Neural progenitor cell (in vitro differentiated cells): ENCODE measurements at places on chromosomes 5 and 9. TPM values are rescaled to one million over a fixed set of nuclear protein-coding genes. Genes with fewer than 3 reads are reported as not detected.

NMUR2 gene
- 0.07 TPM in 1 of 2 replicates, not detected in the other for total RNA-seq

DNA sequence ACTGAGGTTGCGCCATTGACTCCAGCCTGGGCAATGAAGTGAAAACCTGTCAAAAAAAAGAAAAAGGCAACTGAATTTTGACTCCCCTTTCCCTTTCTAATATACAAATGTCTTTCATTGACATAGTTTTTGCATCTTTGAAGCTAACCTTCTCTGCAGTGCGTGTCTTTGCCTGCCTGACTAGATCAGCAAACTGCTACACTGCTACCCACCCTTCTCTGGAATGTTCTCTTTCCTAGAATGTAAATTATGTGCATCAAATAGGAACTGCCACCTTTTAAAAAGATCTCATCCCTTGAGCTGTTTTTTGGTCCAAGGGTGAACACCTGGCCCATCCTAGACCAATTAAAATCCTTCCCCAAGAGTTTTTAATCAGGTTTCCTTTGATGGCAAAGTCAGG is 127.6 kb downstream of the SLC28A3 start:
- DNase-seq: no peak

GRCh38 chr9:128203024-128203706 is at the start of gene DNM1:
TSS of gene DNM1 (plus strand) at chr9:128203379. CDS start at chr9:128203471, 92 bp downstream.
- DNase-seq: peak; percentile 93

- DNase-seq: no peak
Observed at GRCh38 chr5:179319123-179319522, 26.1 kb downstream of the ADAMTS2 start.

IFNA2 gene
- not detected in 2 replicates for total RNA-seq

- DNase-seq: no peak
Observed at GRCh38 chr5:93592883-93593282, 9.9 kb downstream of the NR2F1 start.

GRCh38 chr9:72526901-72527800 is 5.7 kb downstream of the TMC1 start:
- DNase-seq: peak; percentile 74

- peak; percentile 59 for DNase-seq
Observed at GRCh38 chr5:93571114-93571949, 9.7 kb downstream of the NR2F1-AS1 start.

- peak; percentile 93 for DNase-seq
Observed at GRCh38 chr9:136762915-136763648, 1.2 kb downstream of the LCN15 start.

- no peak for DNase-seq
Observed at GRCh38 chr5:10046676-10047075, 203.0 kb downstream of the ATPSCKMT start.

MLANA gene
- not detected in 2 replicates for total RNA-seq

DNA sequence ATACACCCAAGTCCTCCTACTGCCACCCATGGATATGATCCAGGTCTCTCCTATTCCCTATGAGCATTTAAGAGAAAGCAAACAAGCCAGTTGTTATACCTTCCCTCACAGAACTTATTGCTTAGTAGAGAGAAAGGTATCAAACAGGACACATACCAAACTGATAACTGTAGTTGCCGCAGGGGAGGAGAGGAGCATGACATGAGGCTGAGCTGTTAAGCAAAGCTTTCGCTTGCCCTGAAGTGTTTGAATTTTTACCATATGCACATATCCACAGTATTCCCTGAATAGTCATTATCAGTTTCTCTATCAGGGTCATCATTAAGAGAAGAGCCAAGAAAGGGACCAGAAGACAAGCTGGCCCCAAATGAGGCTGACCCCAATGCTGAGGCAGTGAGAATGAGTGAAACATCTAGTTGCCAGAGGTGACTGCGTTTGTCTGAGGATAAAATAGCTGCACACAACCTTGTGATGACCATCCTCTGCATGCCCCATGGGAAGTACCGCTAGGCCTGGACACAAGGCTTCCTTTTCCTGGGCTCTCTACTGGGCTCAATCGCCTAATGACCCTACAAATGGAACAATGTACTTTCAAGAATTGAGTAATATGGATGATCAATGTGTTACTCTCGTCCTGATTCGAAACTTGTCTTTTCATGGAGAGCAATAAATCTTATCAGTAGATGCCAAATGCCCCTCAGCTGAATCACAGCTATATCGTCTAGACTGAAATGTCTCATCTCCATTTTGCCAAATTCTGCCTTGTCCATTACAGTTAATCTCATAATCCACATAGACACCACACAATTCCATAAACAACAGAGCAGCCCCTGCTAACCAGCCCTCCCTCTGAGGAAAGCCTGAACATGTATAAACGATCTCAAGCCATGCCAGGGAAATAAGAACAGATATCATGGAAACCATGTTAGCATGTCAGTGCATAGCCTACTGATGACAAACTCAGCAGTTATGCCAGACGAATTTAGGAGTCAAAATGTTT is 4.3 kb upstream of the IFNK start:
- no peak for DNase-seq

DNA sequence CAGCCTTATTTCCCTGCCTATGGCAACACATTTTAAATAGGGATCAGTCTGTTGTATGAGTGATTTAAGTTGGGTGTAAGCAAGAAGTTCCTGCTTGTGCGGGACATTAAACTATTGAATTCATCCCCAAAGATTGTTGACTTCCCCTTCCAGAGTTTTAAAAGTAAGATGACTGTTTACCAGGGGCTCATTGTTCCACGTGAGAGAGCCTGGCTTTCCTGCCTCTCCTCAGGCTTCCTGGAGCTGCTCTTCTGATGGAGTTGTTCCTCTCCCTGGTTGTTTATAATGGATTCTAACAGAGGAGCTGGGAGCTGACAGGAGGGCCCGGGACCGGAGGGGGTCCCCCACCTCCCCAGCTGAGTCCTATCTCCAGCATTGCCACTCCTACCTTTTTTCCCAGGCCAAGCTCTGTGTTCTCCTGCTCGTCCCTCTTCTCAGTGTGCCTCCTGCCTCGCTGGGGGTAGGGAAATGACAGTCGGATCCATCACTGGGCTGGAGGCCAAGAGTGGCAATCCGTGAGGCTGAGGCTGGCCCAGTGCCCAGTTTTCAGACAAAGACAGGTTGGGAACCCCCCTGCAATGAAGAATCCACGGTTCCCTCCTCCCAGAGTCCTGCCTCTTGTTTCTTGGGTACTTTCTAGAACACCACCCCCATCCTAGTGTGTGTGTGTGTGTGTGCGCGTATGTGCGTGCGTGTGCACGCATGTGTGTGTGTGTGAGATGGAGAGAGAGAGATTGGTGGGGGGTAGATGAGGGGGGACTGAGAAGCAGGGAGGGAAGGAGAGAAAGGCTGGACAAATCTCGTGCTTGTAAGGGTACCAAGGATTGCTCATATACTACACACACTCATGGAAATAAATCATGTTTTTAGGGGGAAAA is 123.7 kb upstream of the NFIB start:
- no peak for DNase-seq
